ENCODE measurements at places on chromosomes 1 and 21.

- DNase-seq = no peak
Measured at GRCh38 chr1:3678361-3679097, 26.2 kb downstream of the TP73 start.

DNA sequence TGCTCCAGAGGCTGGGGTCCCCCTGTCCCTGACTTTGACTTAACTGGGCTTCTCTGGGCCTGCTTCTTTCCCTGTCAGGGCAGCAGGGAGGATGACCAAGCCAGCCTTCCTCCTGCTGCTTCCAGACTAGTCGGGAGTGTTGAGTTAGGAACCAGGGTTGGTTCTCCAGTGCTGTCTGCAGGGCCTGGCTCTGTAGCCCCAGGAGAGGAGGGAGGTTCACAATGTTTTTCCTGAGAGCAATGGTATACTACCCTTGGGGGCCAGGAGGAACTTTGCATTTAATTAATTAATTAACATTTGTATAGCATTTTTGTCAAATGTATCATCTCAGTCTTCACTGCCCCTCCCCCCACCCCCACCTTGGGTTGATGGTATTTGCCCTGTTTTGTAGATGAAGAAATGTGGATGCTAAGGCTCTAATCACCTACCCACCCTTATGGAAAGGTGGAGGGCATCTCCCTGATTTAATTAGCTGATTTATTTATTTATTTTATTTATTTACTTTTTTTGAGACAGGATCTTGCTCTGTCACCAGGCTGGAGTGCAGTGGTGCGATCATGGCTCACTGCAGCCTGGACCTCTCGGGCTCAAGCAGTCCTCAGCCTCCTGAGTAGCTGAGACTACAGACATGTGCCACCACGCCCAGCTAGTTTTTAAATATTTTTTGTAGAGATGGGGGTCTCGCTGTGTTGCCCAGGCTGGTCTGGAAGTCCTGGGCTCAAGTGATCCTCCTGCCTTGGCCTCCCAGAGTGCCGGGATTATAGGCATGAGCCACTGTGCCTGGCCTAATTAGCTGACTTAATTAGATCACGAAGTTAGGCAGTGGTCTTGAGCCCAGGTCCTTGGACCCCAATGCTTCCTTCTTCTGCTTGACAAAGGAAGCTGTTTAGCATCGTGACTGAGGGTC lies 6.6 kb downstream of the H6PD start:
- DNase-seq = no peak

GRCh38 chr1:222792744-222793143 lies 22.1 kb upstream of the DISP1 start:
- DNase-seq = no peak

DNA sequence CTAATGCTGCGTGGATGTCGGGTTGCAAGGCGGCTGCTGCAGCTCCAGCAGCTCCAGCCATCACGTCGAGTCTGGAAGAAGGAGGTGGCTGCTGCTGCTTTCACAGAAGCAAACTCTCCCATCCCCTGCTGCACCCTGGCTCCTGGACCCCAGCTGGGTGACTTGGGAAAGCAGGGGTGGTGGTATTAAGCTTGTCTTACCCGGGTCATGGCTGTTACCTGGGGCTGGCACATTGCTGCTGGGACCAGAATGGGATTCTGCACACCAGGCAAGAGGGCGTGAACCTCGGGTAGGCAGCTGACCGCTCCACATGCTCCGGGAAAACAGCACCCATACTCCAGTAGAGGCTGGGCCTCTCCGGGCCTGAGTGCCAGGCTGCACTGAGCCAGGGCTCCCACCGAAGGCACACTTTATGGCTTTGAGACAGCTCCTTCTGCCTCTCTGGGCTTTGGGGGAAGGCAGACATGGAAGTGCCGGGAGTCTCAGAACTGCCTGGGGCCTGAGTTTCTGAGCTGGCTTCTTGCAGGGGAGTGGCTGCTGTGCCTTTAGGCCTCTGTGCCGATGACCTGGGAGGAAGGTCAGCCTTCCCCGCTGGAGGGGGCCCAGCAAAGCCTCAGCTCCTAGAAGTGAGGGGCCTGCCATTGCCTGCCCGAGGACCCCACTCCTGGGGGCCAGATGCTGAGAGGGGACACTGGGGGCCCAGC lies 1.2 kb downstream of the SMIM1 start:
- DNase-seq = no peak

- DNase-seq = no peak
Measured at GRCh38 chr21:35178827-35179226, 129.7 kb upstream of the RUNX1 start.

DNA sequence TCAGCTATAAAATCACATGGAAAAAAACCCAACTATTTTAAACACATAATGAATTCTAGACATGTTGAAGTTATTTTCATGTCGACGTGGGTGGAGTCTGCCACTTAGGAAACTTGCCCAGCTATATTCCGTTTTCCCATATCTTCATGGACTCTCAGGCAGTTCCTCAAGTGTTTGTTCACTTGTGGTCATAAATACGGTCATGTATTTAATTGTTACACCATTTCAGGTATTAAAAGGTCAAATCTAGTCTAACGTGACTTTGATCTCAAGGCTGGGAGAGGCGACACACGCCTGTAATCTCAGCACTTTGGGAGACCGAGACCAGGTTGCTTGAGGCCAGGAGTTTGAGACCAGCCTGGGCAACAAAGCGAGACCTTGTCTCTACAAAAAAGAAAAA lies 346.9 kb downstream of the PBX1 start:
- DNase-seq = no peak

GRCh38 chr1:22297999-22298398 lies 153.7 kb upstream of the ZBTB40 start:
- DNase-seq = no peak

DNA sequence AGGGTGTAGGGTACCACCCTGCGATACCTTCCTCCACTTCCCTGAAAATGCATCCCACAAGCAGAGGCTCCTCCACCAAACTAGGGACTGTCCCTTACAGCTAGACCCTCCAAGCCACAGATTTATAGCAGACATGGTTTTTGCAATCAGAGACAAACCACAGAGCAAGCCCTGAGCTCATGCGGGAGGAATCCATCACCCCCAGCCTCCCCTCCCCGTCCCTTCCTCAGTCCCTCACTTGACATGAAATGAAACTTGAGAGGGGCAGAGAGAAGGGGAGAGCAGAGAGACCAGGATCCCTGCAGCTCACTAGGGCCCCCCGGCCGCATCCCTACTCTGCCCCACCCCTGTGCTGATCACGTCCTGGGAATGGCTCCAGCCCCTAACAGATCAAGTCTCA lies 94.9 kb downstream of the MRPL37 start:
- DNase-seq = no peak

GRCh38 chr1:23930861-23931490 lies 17.8 kb upstream of the CNR2 start:
- no peak for DNase-seq

GRCh38 chr1:42734201-42735035 lies 5.6 kb downstream of the CLDN19 start:
- no peak for DNase-seq

DNA sequence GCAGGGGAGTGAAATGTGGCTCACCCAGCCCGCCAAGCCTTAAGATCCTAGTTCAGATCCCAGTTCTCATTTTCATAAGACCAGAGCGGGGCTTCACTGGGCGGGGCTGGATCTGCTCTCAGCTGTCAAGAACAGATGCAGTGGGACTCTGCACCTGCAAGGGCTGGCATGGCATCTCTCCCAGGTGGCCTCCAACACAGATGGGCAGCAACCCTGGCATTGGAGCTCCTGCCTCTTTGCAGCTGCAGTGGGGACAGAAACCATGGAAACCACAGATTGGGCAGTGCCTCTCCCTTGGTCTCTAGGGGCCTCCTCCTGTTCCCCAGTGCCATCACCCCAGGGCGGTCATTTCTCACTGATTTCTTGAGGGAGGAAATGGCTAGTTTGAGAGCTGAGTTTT lies 267.7 kb downstream of the PRDM2 start:
- DNase-seq = no peak

GRCh38 chr1:24984300-24984699 lies 54.2 kb upstream of the RUNX3 start:
- no peak for DNase-seq

GRCh38 chr21:26148071-26148839 lies 22.3 kb downstream of the APP start:
- DNase-seq = no peak

DNA sequence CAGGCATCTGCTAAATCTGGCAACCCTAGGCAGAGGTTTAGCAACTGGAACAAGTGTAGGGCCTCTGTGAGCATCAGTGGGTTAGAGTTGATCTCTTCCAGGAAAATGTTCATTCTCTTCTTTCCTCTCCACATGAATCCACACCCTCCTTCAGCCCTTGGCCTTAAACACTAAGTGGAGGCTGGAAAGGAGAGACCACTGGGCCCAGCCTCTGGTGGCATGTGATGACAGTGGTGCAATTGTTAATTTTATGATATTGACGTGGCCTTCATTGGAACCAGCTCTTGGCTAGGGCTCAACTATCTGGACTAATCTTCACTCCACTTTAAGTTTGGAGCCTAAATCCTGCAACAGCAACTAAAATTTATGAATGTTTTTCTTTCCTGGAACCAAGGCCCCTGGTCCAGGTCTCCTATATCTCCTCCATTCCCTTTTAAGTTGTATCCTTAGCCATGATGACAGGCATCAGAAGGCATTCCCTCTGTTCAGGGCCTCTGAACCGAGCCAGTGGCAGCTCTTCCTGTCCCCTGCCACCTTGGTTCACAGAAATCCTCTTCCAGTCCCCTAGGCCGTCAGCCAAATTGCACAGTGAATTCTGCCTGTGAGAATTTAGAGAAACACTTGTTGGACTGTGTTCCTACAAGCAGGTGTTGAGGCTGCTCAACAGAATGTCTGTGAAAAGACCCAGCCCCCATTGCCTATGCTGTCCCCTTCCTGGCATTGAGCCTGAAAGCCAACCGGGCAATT lies 132.2 kb downstream of the PSMG1 start:
- no peak for DNase-seq

DNA sequence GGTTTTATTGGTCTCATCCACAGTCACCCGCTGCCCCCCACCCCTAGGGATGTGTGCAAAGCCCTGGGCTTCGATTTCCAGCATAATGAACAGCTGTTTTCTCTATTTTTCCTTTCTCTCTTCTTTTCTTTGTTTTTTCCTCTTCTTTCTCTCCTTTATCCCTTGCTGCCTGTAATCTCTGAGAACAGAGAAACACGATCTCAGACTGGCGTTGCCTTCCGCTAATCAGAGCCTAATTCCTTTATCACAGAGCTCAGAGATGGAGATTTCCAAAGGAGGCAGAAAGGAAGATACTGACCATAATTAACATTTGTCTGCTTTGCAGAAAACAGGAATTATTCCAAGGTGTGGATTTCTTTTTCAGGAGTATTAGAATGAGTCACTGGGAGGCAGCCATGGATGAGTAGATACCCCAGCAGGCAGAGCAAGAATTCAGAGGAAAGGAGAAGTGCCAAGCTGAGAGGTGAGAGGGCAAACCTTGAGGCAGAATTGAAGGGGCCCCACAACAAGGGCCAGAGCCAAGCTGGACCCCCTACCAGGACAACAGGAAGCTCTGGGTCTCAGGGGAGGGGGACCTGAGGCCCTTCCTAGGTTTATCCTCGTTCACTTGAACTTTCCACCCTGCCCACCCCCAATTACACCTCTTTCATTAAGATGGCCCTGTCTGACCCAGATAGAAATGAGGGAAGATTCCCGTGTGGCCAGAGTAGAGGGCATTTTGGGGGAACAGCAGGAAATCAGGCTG lies 33.3 kb downstream of the MATN1 start:
- DNase-seq = no peak

DNA sequence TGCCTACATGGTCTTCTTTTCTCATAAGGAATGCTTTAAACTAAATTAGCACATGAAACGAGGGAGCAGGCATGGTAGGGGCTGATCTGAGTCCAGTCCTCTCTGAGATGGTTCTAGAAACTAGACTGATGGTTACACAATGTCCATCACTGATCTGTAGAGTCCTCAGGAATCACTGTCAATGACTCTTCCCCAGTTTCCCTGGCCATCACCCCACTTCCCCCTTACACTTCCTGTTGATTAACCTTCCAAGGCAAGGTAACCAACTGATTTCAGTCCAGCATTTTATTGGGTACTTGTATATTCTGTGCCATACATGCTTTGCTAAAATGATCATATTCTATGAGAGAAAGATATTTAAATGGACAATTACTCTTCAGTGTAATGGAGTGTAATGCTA lies 100.6 kb upstream of the ARTN start:
- DNase-seq = no peak

DNA sequence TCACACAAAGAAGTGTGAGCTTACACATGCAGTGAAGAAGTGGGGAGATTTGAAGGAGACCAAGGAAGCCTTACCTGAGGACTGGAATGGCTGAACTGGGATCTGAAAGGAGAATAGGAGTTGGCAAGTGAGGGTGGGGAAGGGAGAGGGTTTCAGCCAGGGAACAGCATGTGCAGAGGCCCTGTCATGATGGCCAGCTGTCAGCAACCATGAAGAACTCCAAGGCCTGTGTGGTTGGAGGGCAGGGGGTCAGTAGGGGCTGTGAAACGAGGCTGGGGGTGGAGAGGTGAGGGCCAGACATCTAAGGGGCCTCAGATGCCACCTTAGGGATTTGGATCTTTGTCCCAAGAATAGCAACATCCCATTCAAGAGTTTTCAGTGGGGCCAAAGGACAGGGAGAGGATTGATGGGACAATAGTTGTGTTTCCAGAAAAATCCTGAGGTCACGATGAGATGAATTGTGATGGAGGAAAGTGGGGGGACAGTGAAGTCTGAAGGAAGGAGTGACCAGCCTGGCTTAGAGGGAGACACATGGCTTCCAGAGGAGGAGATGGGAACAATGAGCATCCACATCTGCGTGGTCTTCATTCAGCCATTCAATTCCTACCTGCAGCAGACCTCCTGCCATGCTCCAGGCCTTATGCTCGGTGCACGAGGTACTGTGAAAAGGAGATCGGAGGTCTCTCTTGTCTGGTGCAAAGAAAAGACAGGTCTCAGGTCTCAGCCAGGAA lies 187.6 kb downstream of the MATN1 start:
- DNase-seq = no peak

- no peak for DNase-seq
Measured at GRCh38 chr1:11985851-11986250, 5.6 kb downstream of the MFN2 start.

DNA sequence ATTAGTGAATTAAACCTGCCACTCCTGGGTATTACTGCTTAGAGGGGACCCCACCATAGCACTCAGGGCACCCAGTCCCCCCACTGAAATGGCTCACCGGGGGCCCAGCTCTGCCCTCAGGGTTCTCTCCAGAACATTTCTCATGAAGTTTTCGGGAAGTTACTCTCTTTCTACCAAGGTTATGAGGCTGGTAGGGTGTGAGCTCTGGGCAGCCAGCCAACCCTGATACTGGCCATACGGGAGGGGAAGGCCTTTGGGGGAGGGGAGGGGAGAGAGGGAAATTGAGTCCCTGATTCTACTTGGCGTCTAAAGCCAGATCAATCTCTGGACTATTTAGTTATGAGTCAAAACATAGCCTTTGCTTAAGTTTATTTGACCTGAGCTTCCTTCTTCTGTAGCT lies 12.9 kb upstream of the PDE9A start:
- no peak for DNase-seq

DNA sequence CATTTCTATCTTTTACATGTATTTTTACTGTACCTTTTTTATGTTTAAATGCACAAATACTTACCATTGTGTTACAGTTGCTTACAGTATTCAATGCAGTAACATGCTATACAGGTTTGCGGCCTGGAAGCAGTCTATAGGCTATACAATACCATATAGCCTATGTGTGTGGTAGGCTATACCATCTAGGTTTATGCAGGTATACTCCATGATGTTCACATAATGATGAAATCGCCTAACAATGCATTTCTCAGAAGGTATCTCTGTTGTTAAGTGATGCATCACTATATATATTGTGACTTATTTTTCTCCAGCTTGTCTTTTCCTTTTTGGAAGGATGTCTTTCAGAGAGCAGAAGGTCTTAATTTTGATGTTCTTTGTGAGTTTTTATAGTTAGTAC lies 103.5 kb downstream of the MAST2 start:
- no peak for DNase-seq
